ENCODE measurements at places on chromosomes 3 and 15.

DNA sequence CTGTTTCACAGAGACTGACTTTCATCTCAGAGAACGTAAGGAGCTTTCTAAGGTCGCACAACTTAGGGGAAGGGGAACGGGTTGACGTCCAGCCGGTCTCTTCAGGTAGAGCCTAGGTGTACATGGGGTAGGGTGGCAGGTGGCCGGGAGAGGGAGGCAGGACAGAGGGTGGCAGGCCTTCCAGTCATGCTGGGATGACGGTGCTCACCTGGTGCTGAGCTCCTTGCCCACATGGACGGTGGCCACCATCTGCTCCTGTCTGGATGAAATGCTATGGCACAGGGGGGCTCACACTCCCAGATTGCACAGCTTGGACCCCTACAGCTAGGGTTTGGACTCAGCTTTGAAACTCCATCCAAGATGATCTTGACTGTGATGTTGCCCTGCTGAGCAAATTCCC is 144.5 kb downstream of the ATP10A start:
- no peak for DNase-seq

DNA sequence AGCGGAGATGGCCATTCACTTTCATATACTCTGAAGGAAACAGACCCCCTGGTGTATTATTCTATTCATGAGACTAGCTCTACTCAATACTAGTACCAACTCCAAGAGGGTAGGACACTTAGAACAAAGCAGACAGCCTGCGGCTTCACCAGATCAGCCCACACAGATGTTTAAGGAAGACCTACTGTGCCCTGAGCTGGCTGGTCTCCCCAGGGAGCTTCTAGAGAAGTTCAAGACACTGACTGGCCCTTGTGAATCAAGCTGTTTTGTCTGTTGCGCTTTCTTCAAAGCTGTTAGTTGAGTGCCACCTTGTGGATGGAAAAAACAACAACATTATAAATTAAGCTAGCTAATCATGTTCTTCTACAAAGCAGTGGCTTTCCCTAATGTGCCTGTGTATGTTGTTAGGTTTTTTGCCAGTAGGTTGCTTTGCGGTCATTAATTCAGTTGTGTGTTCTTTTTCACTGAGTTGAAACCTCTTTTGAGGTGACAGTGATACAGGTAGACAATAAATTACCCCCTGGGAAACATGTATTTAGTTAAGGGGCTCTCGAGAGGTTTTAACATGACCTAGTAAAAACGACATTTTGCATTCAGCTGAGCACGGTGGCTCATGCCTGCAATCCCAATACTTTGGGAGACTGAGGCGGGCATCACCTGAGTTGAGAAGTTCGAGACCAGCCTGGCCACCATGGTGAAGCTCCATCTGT is 64.2 kb upstream of the MYZAP start:
- no peak for DNase-seq

DNA sequence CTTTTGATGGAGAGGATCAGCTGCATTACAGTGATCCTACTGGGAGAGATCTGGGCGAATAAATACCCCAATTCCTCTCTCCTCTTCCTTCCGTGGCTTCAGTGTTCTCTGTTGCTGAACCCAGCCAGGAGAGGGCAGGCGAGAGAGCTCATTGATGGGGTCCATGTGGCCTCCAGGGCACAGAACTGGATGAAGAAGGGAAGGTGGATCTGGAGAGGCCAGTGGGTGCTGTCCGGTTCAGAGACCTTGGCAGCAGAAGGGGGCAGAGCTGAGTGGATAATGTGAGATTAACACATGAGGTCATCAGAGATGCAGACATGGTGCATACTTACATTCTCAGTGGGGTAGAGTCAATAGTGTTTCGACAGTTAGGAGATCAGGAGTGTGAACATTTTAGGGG is 193.6 kb downstream of the CLSTN2 start:
- DNase-seq, result no peak

DNA sequence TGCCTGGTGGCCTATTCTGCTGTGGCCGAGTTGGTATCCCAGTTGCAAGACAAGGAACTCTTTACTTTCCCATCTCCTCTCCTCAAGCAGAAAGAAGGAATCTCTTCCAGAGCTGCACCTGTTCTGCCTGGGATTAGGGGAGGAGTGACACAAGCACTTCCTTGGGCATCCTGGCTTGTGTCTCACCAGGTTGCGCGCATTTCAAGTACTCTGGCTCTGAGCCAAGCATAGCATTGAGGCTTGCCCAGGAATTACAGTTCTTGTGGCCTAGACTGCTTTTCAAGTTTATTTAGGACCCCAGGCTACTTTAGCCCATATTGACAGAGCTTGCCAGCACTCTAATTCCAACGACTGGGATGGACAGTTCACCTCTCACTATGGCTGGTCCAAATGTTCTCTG is 150.5 kb downstream of the RSRC1 start:
- DNase-seq, result no peak

DNA sequence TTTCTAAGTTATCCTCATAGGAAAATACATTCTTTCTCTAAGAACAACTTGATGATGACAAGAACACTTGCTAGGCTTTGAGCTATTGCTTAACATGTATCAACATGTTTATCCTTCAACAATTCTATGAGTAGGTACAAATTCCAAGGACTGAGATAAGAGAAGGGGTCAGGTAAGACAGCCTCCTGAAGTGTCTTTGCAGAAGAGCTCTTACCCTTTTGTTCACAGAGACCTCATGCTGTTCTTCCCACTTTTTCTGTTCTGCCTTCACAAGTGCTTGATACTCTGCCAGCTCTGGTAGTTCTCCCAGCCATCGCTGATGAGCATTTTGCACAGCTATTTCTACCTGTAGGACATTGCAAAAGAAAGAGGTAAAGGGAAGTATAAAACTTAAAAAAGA is 50.9 kb downstream of the CEP152 start:
- DNase-seq, result no peak

DNA sequence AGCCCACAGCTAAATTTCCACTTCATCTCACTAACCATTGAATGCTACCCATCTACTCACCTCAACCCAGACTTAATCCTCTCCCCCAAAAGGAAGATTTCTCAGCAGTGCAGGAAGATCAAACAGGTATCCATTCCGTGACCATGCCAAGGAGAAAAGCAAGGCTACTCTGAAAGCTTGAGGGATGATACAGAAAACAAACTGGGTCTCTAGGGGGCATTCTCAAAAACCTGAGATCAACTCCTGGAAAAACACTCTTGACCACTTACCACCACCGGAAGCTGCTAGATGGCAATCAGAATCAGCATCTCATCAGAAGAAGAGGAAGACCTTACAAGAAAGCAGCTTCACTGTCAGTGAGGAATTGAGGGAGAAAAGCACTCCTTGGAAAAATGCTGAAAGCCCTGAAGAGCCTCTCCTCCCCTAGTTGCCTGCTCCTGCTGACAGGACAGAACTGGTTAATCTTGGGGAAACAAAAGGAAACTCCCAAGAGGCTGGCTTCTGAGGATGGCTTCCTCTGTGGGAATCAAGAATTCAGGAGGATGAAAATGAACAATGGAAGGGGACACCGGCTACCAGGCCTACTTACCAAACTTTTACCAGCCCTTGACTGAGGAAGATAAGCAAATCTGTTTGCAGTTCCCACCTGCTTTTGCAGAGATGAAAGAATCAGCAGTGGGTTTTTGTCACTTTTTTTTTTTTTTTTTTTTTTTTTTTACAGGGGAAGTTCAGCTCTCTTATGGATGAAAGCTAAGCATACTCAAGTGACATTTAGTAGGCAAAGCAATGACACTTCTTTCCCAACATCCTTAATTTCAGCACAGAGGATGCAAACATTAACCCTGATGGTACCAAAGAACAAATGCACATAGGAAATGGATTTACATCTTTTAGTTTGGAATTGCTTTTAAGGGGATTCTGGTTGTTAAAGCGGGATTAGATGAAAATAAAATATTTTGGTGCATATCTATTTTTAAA is at the start of gene ATP8B4:
ATP8B4 (minus strand) TSS at position 171 of the 978 bp plus-strand sequence. CDS start 12,267 bp downstream, outside the sequence.
- no peak for DNase-seq

GRCh38 chr15:45332694-45333093 is 45.6 kb downstream of the GATM start:
- no peak for DNase-seq

DNA sequence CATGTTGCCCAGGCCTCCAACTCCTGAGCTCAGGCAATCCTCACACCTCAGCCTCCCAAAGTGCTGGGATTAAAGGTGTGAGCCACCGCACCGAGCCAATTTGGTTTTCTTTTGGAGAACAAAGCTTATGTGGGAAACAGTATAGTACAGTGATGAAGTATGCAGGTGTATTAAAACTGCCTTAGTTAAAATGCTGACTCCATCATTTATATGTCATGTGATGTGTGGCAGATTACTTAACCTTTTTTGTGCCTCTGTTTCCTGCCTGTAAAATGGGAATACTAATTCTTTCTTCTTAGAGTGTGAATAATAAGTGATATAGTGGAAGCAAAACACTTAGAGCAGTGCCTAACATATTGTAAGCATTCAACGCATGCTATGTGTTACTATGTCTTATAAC is 48.0 kb upstream of the TEX55 start:
- DNase-seq, result no peak

DNA sequence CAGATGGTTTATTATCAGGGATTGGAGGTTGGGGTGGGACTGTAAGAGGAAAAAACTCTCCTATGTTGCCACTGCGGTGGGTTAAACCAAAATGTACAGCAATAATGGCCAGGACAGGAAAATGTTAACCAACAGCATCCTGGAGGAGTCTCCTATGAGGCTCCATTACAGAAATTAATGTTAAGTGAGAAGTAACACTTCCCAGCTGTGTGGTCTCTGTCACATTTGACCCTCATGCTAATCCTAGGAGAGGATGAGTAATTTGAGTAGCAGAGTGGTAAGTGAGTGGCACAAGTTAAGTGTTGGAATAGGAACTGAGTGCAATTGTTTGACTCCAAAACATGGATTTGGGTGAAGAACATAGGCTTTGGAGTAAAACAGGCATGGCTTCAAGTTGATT is 39.0 kb downstream of the ARHGEF3 start:
- no peak for DNase-seq
